ENCODE measurements at places on chromosomes 1 and 21. TPM values are rescaled to one million over a fixed set of nuclear protein-coding genes. Genes with fewer than 3 reads are reported as not detected.

DNA sequence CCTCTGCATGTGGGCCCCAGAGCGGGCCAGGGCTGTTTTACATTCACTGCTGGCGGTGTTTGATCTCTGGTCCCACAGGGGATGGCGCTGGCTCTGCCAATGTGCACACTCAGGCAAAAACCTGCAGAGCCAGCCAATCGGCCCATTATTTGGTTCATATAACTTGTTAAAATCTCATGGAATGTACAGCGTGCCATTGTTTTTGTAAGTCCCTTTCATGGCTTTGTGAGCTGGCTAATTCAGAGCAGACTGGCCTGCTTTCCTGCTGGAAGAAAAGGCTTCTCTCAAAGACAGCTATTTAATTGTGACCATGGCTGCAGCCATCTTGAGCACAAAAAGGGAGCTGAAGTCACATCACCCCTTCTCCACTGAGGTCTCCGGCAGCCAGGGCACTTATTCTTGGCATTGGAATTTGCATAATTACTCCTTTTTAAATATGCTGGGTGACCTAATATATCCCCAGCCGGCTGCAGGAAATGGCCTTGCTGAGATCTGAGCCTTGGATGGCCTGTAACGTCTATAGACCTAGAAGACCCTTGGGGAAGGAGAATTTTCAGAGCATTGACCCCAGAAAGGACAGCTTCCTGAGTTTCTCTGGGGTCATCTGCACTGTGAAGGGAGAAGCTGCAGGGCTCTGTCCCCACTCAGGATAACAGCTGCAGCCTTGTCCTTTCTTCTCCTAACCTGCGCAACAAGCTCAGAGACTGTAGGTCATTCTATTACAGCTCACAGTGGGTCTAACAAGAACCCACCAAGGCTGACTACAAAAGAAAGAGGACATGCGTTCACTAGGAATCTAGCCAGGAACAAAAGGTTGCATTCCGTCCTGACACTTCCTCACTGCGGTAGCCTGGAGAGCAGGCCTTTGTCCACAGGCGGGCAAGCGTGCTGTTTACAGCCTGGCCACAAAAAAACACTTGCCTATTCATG is 45.8 kb downstream of the BCAR3 start:
- no peak for DNase-seq

CBS gene
- total RNA-seq, result 8.5 TPM

PARS2 gene
- total RNA-seq, result 6.3 TPM

- DNase-seq, result no peak
Measured at GRCh38 chr1:49213301-49213700, 436.6 kb upstream of the BEND5 start.

DNA sequence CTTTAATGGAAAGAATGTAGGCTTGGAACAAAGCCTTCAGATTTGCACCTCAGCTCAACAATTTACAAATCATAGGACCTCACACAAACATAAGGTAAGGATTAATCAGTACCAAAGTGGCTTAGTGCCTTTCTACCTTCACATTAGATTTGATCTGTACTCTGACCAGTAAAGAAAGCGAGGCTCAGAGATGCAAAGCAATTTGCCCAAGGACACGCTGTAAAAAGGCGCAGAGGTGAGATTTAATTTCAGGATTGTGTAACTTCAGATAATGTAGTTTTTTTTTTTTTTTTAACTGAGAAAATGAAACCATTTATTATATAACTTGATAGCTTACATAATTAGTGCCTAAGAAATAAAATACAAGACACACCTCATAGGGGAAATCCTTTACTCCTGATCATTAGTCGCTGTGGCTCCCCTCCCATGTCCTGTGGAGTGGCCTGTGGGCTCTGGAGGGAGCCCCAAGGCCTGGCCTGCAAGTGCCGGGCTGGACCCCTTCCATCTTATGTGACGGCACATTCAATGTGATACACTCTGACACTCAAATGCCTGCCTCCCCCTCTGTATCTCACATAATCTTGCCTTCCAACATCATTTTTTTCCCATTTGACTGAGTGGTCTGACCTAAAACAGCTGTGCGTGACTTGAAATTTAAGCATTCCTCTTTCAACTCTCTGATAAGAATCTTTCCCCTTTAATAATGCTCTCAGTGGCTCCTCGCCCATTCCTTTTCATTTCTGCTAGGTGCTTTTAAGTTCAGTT is 426.5 kb upstream of the DAB1 start:
- no peak for DNase-seq

S1PR1 gene
- 14.6 TPM for total RNA-seq

DNA sequence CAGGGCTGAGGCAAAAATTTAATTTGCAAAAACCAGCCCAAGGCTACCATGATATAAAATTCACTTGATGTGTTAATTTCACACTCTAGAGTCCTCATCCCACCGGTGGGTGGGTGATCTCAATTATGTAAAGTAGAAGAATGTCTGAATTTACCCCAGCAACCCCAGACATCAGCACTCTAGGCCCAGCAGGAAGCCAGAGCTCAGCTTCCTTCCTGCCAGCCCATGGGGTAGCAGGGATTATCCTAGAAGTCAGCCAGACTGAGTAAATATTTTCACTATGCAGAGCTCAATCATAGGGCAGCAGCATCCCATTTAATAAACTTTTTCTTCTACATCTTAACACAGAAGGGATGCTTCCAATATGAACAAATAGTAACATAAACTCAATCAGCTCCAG is 71.0 kb downstream of the SIPA1L2 start:
- DNase-seq, result no peak

VSIG8 gene
- total RNA-seq, result not detected

- no peak for DNase-seq
Measured at GRCh38 chr1:201105688-201106087, 6.5 kb downstream of the CACNA1S start.

LCE2C gene
- not detected for total RNA-seq

DNA sequence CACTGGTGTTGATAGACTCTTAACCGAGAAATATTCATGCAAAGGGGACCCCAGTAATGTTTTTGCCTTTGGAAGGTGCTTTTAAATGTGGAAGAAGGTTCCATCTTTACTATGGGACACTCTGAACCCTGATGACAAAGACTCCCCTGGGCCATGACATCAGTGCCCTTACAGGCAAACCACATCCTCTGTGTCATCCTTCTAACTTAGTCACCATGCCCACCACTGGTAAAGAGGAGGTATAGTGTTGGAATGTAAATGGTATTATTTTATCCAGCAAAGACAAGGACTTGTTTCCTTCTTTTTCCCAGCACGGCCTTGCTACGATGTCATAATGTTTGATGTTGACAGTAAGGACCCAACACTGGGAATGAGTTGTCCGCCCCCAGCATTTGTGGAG is 12.6 kb downstream of the METTL13 start:
- DNase-seq, result no peak
